ENCODE measurements at places on chromosomes 16 and 17.

- no peak for DNase-seq
Observed at GRCh38 chr17:33152783-33153182, 140.3 kb downstream of the ASIC2 start.

DNA sequence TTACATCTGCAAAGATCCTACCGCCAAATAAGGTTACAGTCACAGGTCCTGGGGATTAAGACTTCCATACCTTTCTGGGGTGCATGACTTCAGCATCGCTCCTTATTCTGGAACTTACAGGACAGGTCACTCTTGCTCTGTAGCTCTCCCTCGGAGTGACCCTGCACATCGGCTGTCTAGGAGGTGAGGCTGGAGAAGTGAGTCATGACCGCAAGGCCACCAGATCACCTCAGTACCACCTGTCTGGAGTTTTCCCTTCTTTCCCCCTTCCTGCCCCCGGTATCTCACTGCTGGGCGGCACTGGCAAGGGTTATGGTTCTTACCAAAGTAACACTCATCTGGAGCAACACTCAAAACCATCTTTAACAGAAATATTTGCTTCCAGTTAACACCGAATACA lies 374.8 kb downstream of the SLC39A11 start:
- DNase-seq: no peak

DNA sequence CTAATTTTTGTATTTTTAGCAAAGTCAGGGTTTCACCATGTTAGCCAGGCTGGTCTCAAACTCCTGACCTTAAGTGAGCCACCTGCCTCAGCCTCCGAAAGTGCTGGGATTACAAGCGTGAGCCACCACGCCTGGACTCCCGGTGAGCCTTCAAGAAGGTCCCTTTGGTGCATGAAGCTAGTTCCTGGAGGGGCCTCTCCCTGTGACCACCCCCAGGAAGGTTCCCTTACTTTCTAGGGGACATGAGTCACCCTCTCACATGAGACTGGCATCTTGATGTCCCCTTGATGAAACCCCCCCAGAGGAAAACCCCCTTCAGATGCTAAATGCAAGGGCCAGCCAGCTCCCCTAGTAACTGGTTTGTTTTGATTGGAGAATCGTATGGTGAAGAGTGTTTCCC lies 12.8 kb downstream of the CARHSP1 start:
- DNase-seq: no peak

- no peak for DNase-seq
Observed at GRCh38 chr16:8679151-8679550, 4.7 kb downstream of the ABAT start.

DNA sequence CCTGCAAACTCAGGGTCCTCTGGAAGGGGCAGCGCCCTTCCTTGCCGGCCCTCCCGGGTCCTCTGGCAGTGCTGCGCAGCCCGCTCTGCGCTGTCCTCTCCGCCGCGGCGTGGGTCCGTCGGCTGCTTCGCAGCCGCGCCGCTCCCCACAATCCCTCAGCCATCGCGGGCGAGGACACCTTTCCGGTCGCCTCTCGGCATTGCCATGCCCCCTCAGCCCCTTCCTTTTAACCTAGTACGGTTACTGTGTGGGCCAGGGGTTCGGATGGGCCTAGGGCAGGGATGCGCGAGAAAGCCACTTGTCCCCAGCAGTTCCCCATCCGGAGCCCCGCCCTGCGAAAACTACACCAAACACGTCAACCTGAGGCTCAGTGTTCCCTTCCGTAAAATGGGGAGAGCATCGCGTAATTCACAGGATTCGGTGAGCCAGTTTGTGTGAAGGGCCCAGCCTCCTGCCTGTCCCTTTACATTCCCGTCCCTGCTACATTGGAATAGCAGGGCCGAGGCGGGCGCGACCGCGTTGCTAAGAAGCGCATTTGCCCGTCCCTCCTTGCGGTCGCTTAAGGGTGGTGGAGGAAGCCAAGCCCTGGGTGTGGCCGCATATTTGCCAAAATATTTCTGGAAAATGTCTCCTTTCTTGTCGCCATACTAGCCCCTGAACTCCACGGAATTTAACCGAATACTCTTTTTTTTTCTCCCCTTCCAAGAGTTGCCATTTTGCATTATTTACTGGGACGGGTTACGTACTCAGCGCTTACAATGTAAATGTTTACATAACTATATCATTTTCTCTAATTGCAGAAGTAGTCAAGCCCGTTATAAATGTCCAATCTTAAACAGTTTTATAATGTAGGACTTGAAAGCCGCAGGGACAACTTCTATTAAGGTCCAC lies 13.2 kb downstream of the COPZ2 start:
- peak; percentile 64 for DNase-seq

GRCh38 chr16:89847051-89847939 lies 19.0 kb downstream of the SPIRE2 start:
- peak; percentile 59 for DNase-seq

- DNase-seq: peak; percentile 69
Observed at GRCh38 chr17:78128551-78129350, at the start of gene TMC6. Gene TMC6 (minus strand): TSS chr17:78128755. CDS start chr17:78126832, 1,923 bp downstream.

DNA sequence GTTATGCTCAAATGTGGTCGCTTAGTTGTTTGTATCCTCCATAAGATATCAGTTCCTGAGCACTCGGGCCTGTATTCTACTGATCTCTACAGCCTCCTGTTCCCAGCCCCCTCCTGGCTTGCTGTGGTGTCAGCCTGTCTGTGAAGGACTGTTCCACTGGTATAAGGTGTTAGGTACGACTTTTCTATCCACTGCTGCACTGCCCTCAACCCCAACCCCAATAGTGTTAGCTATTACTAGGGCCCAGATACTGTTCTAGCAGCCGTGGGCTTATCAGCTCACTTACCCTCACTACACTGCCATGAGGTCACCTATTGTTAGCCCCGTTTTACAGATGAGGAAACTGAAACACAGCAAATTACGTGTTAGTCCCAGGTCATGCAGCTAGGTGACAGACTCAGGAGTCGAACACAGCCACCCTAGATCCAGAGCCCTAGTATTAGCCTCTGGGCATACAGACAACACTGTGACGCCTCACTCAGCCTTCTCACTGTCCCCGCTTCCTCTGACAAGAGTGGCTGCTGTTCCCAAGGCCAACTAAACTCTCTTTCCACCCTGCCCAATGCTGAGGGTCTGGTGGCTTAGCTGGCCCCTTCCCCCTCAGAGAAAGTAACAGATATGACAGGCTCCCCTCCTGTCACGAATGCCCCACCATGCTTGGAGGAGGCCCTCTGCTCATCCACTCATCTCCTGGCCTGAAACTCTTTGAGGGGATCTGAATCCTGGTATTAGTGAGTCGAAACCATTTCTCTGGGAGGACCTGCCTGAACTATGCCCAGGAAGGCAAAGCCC lies 25.6 kb upstream of the ZNF652 start:
- no peak for DNase-seq

GRCh38 chr17:81342269-81343070 lies 47.4 kb upstream of the SLC38A10 start:
- DNase-seq: no peak

GRCh38 chr16:14434860-14435259 lies 195.2 kb downstream of the PARN start:
- DNase-seq: no peak

DNA sequence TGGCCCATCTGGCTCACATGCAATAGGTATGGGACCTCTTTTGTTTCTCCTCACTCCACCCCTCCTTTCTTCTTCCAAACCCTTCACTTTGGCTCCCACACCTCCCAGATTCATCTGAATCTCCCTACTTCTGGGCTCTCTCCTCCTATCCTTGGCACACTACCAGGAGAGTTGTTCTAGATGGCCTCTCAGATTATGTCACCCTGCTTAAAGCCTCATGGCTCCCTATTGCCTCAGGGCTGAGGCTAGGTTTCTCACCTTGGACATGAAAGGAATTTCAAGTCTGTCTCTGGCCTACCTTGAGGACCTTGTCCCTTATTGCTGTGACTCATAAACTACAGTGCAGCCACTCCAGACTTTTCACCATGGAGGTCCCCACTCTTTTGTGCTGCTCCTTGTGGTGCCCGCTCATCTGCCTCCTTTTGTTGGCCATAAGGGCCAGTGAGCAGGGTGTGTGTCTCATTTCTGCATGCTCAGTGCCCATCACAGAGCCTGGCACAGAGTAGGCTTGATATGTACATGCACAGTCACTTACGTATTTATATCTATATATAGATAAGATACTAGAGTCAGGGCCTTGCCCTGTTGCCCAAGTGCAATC lies 1.0 kb upstream of the MFAP4 start:
- DNase-seq: no peak

DNA sequence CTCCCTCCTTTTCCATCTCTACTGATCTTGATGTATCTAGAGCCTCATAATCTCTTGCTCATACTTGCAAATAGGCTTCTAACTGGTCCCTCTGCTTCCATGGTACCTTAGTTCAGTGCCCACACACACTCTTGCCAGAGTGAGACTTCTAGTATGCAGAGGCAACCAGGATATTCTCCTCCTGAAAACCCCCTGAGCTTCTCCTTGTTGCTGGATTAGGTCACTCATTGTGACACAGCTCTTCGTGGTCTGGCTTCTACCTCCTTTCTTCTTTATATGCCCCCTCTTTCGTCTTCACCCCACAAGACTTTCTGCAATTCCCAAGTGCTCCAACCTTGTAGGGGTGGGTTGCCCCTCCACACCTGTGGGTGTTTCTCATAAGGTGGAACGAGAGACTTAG lies 2.5 kb upstream of the FAM20A start:
- DNase-seq: no peak

DNA sequence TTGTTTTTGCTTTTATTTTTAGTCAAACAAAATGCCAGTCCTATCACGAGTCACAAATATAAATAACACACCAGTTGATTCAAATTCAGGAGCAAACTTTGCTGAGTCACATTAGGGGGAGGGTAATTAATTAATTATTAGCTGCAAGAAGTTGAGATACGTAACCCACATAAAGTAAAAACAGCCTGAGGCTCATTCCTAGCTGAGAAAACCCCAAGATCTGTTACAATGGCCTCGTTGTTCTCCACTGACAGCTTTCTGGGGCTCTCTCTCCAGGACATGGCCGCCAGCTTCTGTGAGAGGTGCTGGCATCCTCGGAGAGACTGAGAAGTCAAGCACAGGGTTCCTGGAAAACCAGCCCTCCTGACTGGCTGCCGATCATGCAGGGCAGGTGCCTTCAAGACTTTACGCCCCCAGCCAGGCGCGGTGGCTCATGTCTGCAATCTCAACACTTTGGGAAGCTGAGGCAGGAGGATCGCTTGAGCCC lies 11.1 kb downstream of the RAB40B start:
- DNase-seq: no peak

DNA sequence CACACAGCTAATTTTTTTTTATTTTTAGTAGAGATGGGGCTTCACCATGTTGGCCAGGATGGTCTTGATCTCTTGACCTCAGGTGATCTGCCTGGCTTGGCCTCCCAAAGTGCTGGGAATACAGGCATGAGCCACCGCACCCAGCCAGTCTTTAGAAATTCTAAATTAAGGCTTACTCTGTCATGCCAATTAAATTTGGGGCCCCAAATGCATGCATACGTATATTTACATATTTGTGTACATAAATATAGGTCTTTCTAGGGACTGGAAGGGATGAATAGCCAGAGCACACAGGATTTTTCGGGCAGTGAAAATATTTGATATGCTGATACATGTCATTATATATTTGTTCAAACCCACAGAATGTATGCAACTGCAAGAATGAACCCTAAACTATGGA lies 105.1 kb downstream of the BCAS3 start:
- no peak for DNase-seq

- peak; percentile 60 for DNase-seq
Observed at GRCh38 chr17:44220213-44221083, 973 bp upstream of the UBTF start.

DNA sequence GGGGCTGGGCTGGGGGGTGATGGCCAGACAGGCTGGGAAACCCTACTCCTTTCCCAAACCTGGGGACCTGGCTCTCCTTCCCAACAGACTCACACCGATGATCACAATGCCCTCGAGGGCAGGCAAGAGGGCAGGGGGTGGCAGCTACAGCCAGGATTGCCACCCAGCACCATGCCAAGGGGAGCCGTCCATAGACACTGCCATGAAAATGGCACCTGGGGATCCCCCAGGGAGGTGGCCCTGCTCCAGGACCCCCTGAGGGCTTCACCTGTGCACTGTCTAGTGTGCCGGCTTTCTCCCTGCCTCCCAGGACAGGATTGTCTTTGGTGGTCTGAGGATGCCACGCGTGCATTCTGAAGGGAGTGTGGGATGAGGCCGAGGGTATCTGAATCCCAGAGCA lies 24.6 kb downstream of the RPH3AL start:
- DNase-seq: no peak

DNA sequence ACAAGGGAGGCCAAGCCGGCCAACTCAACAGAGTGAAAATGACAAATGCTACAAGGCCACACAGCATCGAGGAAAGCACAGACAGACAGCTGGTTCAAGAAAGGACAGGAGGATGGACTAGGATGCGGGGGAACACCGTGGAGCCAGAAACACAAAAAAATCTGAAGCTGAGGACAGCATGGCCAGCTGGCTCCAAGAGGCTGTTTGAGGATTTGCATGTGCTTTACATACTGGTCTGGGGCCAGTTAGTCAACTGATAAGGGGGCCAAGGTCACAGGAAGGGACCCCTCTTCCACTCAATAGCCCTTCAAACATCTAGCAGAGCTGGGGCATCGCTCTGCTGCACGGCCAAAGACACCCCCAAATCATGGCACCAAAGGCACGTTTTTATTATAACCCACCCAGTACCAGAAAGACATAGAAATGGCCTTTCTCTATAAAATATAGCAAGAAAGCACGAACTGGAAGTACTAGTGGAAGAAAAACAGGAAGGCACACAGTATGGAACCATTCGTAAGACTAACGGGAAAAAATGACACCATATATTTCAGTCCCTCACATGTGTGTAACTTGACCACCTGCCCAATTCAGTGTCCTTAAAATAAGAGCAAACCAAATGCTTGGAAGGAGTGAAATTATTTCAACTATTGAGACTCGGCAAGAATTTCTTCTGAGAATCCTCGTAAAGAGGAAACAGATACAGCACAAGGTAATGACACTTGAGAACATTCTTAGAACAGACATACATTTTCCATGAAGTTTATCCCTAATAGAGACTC lies 7.8 kb upstream of the SRL start:
- DNase-seq: no peak

DNA sequence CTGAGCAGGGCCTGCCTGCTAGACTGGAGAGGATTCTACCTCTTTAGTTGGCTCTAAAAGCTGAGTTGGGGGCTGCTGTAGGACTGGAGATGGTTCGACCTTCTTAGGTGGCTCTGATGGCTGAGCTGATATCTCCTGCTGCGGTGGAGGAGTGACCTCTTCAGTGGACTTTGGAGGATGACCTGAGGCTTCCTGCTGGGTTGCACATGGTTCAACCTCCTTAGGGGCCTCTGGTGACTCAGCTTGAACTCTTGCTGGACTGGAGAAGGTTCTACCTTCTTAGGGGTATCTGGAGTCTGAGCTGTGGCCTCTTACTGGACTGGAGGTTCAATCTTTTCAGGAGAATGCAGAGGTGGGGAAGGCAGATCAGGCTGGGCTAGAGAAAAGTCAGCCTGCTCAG lies 48.9 kb upstream of the TMEM97 start:
- no peak for DNase-seq

GRCh38 chr17:76734080-76734840 lies 2.9 kb downstream of the SRSF2 start:
- DNase-seq: peak; percentile 52

Data from NCI-H2081 (cell line).